ENCODE measurements at places on chromosomes 13 and 19.

DNA sequence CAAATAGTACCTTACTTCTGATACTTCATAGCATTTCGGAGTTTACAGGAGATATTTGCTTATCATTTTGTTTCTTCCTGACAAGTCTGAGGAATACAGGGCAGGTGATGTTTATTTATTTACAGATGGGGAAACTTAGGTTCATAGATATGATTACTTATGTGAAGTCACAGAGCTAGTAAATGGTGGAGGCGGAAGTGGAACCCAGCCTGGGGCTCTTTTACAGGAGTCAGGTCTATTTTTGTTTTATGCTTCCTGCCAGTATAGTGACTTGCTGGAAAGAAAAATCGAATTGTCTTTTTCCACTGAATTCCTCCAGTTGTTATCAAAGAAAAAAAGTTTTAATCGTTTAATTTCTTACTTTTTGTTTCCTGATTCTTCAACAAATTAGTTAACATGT lies 66.5 kb downstream of the DGKH start:
- DNase-seq, result no peak

DNA sequence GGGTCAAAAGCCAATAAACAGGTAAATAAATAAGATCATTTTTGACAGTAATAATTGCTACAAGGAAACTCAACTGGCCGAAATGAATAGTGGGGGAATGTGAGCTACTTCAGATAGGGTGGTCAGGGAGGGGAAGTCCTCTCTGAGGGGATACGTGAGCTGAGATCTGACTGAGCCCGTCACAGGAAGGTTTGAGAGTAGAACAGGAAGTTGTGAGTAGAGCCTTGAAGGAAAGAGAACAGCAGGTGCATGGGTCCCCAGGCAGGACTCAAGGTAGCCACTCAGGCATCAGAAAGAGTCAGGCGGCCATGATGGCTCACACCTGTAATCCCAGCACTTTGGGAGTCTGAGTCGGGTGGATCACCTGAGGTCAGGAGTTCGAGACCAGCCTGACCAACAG lies 6.3 kb downstream of the IRGQ start:
- DNase-seq, result no peak

GRCh38 chr13:63199508-63199907 lies 1783.9 kb upstream of the PCDH20 start:
- no peak for DNase-seq

DNA sequence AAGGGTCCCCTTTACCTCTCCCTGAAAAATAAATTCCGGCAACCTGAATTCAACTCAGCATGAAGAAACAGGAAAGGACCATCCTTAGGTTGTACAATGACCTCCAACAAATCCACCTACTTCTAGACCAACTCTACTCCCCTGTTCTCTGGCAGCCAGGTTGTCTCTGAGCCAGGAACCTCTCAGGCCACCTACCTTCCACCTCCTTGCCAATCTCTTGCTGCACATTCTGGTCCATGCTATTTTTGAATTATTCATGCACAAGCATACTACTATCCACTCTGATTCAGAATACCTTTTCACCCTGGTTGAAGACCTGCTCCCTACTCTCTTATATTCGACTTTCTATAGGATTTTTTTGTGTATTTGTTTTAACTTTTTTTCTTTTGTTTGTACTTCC lies 415.0 kb upstream of the ZNF507 start:
- no peak for DNase-seq

DNA sequence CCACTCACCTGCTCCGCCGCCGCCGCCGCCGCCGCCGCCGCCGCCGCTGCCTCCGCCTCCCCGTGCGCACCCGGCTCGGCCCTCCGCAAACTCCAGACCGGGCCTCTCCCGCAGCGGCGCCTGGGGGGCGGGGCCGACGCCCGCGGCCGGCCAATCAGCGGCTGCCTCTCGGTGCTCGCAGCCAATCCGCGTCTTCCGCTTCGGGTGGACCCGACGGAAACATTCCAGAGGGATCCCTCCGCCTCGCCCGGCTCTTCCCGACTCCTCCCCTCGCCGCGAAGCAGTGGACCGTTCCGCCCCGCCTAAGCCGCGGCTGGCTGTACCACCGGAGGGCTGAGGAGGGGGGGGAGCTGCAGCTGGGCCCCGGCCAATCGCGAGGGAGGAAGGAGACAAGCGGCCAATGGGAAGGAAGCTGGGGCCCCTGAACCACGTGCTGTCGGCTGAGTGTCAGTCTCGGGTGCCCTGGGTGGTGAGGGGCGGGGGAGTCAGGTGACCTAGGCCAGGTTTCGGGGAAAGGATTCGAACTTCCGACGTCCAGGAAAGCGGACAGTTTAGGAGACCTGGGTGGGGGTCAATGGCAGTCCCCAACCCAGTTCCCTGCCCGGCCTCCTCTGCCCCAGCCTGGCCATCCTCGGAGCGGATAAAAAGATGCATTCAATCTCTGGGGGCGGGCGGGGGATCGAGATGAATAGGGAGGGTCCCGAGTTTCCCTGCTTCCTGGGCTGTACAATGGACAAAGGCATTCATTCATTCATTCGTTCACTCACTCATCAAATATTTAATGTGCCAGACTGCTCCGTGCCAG lies at the start of gene GIPC1:
GIPC1 (minus strand) TSS at position 99 of the 805 bp plus-strand sequence. CDS start 13,151 bp downstream, outside the sequence.
- DNase-seq, result peak; percentile 99

- DNase-seq, result no peak
Observed at GRCh38 chr13:113413898-113414282, 39.4 kb downstream of the ADPRHL1 start.

GRCh38 chr19:28606269-28607032 lies 606.5 kb downstream of the UQCRFS1 start:
- DNase-seq, result no peak

- DNase-seq, result no peak
Observed at GRCh38 chr13:113506871-113507388, 16.4 kb upstream of the DCUN1D2 start.

DNA sequence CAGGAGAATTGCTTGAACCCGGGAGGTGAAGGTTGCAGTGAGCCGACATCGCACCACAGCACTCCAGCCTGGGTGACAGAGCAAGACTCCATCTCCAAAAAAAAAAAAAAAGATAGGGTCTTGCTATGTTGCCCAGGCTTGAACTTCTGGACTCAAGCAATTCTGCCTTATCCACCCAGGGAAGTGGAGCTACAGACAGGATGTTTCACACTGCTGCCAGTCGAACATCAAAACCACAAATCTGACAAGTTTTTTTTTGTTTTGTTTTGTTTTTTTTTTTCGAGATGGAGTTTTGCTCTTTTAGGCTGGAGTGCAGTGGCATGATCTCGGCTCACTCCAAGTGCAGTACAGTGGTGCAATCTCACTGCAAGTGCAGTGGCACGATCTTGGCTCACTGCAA lies 10.8 kb downstream of the XPO4 start:
- no peak for DNase-seq

- DNase-seq, result no peak
Observed at GRCh38 chr13:74795526-74795925, 661.3 kb upstream of the KLF12 start.
